ENCODE measurements at places on chromosomes 7 and 10. TPM values are rescaled to one million over a fixed set of nuclear protein-coding genes. Genes with fewer than 3 reads are reported as not detected.

Gene EIF3A
- total RNA-seq, result 45.7 TPM

Gene PRSS37
- not detected for total RNA-seq

Gene FRMPD2
- not detected for total RNA-seq

Gene TMEM273
- total RNA-seq, result 1.9 TPM

Gene AKR1C3
- total RNA-seq, result 327 TPM

Gene OR9A2
- not detected for total RNA-seq

Gene FOXP2
- 4.4 TPM for total RNA-seq

Gene PRRT4
- not detected for total RNA-seq

Gene CRPPA
- 2.2 TPM for total RNA-seq

Gene EPO
- 6.4 TPM for total RNA-seq

Gene FAM107B
- total RNA-seq, result 67.2 TPM

Gene RAPGEF5
- 21.2 TPM for total RNA-seq

Measured in left lobe of liver (tissue), 2 donors.